Activated CD4-positive, alpha-beta T cell treated with anti-CD3 and anti-CD28 coated beads, Interleukin-2, amount 50 U/mL, for 1 hour (primary cell): ENCODE measurements at places on chromosomes 3 and 15.

DNA sequence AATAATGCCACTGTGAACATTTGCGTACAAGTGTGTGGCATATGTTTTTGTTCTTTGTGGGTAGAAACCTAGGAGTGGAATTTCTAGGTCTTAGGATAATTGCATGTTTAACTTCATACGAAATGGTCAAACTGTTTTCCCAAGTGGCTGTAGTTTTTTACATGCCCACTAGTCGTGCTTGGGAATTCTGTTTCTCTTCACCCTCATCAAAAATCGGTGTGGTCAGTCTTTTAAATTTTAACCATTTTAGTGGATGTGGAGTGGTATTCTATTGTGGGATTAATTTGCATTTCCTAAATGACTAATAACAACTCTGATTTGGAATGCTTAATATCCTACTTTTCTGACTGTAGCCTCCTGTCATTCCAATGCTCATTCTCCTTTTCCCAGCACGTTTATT, 27.6 kb downstream of the ZFAND6 start:
- no peak for DNase-seq

DNA sequence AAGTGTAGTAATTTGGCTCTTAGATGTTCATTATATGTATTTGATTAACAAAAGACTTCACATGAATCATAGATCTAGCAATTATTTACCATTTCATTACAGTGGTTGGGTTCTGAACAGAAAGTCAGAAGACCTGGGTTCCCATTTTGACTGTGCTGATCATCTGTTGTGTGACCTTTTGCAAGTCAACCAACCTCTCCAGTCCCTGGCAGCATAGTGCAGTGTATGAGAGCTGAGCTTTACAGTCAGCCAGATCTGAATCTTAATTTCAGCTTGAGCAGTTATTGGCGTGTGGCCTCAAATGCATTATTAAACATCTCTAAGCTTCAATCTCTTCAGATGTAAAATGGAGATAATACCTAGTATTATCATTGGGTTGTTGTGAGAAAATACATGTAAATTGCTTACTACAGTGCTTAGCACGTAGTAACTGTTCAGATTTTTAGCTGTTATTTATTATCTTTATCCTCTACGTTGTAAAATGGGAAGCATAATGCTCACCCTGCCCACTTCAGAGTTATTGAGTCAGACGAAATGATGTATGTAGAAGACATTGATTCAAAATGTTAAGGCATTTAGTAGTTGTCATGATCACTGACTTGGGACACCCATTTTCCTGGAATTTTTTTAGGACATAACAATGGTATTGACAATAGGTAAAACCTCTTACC, 104.0 kb downstream of the KLHL25 start:
- DNase-seq, result peak; percentile 28

DNA sequence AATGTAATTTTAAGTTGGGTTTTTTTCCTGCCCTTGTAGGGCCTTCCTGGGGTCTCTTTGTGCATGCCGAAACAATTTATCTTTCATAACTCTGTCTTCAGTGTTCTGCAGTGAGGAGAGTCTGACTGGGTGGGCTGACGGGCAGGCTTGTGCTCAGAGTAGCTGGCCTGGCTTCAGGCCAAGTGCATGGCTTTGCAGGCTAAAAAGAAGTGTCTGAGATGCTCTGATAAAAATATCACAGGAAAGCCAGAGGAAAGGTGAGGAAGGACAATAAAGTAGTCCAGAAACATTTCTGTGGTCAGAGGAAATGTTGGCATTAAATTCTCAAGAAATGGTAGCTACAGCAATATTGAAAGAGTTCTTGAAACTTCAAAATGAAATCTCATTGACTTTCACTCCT, 25.5 kb downstream of the ST3GAL6 start:
- no peak for DNase-seq

- no peak for DNase-seq
Observed at GRCh38 chr3:15431256-15431837, 3.9 kb downstream of the EAF1 start.

GRCh38 chr15:75149867-75150709, 51.6 kb upstream of the C15orf39 start:
- no peak for DNase-seq

DNA sequence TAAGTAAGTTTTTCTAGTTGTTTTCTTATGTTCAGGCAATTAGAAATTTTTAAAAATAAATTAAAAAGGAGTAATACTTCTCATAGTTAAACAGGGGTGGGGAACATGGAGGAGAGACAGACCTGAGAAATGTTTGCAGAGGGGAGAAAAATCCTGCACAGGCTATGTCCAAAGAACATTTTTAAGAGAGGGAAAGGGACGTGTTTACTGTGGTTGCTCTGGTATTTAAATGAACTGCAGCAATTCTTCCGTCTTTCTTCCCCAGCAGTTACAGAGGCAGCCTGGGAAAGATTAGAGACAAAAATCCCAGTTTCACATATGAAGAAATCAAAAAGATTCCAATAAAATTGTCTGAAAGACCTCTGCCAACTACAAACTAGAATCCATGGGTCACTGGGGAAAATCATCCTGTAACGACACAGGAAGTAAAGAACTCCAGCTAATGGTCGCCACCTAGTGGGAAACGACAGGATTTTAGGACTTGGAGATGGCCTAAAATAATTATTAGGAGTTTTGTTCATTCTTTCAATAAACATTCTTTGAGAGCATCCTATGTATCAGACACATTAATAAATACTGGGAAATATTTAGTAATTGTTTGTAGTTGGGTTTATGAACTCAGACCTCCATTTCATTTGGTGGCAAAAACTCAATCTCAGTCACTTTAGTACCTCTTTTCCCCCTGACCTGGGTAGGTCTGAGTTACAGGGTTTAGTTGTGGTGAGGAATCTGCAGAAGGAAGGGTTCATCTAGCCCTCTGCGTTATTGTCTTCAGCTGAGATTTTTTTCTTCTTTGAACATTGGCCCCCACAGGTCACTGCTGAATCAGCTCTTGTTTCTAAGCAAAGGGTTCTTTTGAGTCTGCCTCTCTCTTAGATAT, 69.9 kb upstream of the GOLIM4 start:
- no peak for DNase-seq

DNA sequence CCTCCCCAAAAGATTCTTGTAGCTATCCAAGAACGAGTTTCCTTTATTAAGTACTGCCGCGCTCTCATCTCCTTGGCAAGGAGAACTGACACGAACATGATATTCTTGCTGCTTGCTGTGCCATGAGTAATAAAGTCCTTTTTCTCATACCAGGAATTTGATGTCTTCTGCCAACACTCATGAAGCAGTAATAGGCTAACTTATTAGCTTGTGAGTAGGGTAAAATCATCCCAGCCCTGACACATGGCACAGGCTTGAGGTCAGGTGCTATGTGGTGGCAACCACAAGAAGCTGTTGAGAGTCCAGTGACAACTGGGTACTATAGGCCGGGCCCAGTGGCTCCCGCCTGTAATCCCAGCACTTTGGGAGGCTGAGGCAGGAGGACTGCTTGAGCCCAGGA, 22.7 kb upstream of the UBXN7 start:
- DNase-seq, result no peak

- DNase-seq, result no peak
Observed at GRCh38 chr3:29406291-29406832, 125.5 kb downstream of the RBMS3 start.

GRCh38 chr3:32575451-32576113, 4.9 kb upstream of the DYNC1LI1 start:
- no peak for DNase-seq

DNA sequence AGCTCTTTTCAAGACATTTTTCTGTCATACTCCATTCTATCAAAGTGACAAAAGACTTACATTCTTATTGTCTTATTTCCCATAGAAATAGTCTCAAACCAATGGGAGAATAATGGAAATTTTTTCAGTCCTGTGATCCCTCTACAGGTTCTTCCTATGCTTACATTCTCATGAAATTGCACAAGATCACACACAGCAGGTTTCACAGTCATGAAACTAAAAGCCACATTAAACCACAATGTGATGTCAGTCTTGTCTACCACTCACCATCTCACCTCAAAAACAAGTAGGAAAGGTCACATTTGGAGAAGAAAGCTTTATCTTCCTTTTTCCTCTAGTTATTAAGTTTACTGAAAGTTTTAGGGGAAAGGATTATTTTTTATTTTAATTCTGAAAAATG, 161.0 kb upstream of the RORA start:
- DNase-seq, result no peak

DNA sequence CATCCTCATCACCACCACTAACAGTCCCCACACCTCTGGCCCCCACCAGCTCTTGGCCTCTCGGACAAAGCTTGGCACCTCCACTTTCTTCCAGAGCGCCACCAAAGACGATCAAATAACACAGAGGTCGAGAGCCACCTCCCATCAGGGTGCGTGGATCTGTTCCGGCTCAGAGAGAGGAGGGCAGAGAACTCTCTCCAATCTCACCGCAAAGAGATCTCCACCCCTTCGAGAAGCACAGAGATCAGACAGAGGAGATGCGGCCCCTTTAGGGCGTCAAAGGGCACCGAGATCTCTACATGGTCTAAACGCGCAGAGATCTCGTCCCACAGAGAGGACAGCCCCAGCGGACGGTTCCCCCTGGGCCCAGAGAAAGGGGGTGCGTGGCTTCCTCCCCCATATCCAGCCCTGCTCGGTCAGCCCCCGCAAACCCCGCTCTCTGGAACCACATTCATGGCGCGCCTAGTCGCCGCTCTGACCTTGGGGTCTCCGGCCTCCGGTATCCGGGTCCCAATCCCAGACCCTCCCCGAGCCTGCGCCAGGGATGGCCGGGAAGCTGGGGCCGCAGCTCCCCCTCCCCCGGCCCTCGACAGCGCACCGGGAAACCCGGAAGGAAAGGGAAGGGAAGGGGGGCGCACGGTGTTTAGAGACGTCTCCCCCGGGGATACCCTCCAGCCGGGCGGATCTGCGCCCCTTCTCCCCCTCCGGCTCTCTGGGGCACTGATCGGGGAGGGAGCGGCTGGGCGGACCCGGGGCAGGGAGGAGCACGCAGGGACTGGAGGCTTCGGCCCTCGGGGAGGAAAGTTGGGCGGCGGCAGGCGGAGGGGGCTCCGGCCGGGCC, 608 bp downstream of the SCN5A start:
- DNase-seq, result no peak

GRCh38 chr3:42853739-42854302, 21.9 kb downstream of the CYP8B1 start:
- DNase-seq, result no peak

DNA sequence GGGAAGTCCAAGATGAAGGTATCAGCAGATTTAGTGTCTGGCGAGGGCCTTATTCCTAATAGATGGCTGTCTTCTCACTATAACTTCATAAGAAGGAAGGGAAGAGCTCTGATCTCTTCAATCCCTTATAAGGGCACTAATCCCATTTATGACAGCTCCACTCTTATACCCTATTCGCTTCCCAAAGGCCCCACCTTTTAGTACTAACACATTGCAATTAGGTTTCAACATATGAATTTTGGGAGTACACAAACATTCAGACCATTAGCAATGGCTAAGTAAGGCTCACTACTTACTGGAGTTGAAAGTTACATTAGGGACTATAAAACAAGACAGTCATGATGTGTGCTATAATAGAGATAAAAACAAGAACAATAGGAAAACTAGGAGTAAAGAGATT, 118.9 kb downstream of the NECTIN3 start:
- DNase-seq, result no peak

DNA sequence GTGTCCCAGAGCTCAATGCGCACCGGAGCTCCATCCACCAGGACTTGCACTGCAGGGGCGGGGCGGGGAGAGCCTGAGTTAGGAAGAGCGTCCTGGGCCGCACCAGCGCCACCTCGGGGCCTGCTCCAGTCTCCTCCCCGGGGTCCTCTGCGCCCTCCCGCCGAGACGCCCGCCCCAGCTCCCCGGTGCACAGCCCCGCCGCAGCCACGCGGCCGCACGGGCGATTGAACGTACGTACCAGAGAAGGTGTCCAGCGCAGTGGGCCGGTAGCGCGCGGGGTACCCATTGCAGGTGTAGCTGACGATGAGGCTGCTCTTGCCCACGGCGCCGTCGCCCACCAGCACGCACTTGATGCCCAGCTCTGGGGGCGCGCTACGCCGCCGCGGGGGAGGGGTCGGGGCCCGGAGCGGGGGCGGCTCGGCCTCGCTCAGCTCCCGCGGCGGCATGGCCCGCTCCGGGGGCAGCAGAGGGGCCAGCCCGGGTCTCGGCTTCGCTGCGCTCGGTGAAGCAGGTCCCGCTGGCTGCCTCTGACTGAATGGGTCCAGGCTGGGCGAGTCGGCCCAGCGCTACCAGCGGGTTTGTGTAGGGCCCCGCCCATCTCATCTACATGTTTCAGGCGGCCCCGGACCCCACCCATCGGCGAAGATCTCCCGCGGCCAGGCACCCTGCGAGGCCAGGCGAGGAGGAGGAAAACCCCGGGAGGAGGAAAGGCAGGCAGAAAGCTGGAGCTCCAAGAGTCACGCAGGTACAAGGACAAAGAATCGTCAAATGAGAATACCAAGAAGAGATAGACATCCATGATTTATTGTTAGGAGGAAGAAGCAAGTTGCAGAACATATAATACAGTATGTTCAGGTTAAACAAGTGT, at the start of gene RHOV:
Gene RHOV (minus strand): TSS at position 541 of the 868 bp plus-strand sequence. CDS start 95 bp downstream, at position 446.
- peak; percentile 43 for DNase-seq

GRCh38 chr3:119308355-119308754, 14.2 kb downstream of the ARHGAP31 start:
- no peak for DNase-seq

DNA sequence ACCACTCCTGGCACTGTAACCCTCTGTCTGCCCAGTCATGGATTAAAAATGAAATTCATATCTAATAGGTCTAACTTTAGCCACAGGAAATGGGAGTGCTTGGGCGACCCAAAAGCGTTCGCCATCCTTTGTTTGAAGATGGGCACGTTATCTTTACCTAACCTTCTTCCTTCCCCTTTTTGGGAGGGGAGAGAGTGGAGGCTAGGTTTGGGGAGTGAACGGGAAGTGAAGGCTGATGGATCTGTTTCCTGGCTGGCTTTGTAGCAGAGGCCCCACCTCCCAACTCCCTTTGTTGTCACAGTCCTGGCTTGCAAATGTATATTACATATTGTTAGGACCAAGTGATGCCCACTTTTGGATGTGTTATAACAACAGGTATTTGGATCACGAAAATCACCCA, 98.1 kb upstream of the ARHGEF3 start:
- no peak for DNase-seq

DNA sequence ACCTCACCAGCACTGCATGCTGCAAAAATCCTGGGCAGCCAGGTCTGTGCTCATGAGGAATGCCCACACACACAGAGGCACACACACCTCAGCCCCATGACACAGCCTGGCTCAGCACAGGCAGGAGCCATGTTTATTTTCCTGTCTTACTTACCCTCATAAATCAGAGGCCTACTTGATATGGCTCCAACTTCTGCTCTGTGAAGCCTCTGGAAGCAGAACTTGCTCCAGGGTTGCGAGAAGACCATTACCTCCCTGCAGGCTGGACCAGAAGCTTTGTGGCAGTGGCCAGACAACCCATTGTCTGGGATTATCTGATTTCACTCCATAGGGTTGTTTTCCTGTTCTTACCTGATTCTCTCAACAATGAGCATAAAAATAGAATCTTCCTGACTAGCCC, 43.8 kb upstream of the CMTM8 start:
- no peak for DNase-seq
